ENCODE measurements at places on chromosomes 7 and 10. TPM values are rescaled to one million over a fixed set of nuclear protein-coding genes. Genes with fewer than 3 reads are reported as not detected.
A peak's percentile ranks its signal among the peaks of the same experiment; 100 is the strongest.

Gene EDRF1
- total RNA-seq, result 31.8 TPM

DNA sequence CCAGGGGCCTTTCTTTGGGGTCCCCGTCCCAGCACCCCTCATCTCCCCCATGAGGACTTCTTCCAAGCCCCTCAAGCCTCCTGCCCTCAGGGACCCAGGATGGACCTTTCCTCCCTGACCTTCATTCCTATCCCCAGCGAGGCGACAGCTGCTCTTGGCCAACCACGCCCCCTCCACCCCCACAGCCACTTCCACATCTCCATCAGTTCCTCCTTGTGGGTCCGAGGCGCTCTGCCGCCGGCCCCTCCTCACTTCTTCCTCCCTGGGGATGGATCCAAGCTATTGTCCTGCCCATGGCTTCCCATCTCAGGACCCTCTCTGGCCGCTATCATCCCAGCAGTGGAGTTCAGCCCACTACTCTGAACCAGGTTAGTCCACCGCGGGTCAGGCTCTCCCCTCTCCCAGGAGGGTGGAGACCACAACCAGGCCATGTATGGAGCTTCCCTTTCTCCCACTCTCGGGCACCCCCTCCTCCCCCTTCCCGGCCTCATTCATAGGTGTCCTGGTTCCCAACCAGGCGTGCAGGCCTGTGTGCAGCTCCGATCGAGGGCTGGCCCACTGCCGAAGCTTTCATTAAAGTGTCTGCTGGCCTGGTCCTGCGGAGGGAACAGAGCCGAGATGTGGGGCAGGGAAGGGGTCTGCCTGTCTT lies 1.7 kb upstream of the SH2B2 start:
- DNase-seq, result no peak

DNA sequence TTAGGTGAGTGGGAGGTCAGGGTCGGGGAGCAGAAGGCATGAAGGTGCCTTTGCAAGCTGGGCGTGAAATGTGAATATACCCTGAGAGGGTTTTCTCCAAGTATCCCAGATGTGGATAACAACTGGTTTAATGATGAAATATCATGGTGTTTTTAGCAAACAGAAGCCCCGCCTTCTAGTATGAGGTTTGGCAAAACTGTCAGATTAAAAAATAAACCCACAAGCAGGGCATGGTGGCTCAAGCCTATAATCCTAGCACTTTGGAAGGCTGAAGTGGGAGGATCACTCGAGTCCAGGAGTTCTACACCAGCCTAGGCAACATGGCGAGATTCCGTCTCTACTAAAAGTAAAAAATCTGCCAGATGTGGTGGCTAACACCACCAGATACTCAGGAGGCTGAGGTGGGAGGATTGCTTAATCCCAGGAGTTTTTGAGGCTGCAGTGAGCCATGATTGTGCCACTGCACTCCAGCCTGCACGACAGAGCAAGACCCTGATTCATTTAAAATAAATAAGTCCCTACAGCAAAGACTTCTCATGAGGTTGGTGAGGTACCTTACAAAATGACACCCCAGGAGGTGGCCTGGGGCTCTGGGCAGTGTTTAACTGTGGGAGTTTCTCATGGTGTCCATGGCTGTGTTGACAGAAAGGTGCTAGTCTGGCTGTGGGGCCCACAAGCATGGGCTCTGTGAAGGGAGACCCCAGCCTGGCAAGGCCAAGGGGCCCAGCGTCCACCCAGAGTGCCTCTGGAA lies 6.7 kb upstream of the PWWP2B start:
- DNase-seq, result no peak

DNA sequence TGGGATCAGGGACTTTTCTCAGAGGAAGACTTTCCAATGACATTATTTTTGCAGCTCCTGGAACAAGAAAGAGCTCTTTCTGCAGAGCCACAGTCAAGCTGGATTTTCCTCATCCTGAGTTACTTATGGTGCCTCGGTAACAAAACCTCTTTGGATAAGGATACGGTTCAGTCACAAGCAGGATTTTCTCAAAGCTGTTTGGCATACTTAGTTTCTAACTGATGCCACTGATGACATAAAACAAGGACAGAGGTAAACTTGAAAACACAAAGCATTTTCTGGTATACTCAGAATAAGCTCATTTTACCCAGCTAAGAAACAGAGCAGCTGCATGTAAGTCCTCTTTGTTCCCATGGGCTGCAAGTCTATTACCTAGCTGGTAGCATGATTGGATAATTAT lies 340.9 kb upstream of the MEOX2 start:
- no peak for DNase-seq

Gene EPHA1
- 12.5 TPM for total RNA-seq

GRCh38 chr10:133456041-133456951 lies 2.6 kb downstream of the SCART1 start:
- DNase-seq, result no peak

- DNase-seq, result peak; percentile 22
Observed at GRCh38 chr7:107122486-107122911, 46.3 kb upstream of the HBP1 start.

GRCh38 chr10:83881661-83882060 lies 257.6 kb upstream of the GHITM start:
- DNase-seq, result peak; percentile 85

Gene POLL
- 12.3 TPM for total RNA-seq

Gene CHPF2
- 29.2 TPM for total RNA-seq

DNA sequence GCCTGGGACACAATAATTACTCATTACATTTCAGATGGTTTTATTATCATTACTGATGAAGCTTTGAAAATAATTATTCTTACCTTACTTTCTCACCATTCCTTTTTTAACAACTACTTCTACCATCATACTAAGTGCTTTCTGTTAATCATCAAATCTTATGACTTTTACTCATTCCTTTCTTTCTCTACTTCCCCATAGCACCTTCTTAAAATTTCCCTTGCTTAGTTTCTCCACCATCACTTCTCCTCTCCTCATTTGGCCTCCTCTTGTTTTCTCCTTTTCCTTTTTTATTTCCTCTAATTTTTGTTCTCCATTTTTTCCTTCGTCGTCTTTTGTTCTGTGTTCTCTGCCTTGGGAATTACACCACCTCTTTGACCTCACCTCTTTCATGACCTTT lies 303.2 kb upstream of the KAT6B start:
- DNase-seq, result no peak

GRCh38 chr7:141153231-141153630 lies 79.4 kb downstream of the TMEM178B start:
- no peak for DNase-seq

DNA sequence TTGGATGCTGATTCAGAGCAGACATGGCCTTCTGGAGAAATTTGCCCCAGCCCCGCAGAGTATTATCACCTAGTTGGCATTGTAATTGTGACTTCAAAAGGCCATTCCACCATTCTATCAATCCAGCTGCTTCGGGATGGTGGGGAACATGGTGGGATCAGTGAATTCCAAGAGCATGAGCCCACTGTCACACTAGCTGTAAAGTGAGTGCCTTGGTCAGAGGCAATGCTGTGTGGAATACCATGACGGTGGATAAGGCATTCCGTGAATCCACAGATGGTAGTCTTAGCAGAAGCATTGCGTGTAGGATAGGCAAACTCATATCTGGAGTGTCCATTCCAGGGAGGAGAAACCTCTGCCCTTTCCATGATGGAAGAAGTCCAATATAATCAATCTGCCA lies 13.3 kb upstream of the TMEM248 start:
- no peak for DNase-seq

DNA sequence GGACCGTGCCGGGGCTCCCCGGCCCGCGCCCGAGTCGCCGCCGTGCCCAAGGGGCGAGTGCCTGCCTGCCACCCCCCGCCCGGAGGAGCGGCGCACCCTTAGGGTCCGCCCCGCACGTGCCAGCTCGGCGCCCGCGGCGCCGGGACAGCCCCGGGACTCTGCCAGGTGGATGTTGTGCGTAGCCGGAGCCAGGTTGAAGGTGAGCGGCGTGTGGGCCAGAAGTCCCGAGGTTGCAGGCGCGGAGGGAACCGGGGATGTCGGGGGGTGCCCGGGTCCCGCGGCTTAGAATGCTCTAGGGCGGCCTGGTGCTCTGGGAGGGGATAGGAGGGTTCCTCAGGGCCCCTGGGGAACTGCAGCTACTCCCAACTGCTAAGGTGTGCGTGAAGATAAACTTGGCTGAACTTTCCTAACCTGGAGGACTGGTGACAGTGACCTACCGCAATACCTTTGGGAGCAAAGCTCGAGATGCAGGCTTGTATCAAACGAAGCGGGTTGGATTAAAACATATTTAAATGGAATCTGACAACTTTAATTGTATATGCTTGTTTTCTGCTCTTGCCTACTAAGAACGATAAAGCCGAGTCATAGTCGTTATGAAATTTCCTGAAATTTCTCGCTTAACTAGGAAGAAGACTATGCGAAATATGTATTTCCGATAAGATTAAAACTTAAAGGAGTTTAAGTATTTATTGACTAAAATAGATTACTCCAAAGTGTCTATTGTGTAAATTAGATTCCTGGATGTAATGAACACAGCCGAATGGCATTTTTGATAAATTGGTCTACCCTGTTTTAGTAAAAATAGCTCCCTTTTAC lies at the start of gene CUX1:
TSS of gene CUX1 (plus strand) at position 156 of the 816 bp plus-strand sequence. CDS start at position 170, 14 bp downstream.
- DNase-seq, result peak; percentile 19

Data from tongue (tissue), 3 donors.